Kasumi-1 (cell line): ENCODE measurements at places on chromosomes 7 and 10.

DNA sequence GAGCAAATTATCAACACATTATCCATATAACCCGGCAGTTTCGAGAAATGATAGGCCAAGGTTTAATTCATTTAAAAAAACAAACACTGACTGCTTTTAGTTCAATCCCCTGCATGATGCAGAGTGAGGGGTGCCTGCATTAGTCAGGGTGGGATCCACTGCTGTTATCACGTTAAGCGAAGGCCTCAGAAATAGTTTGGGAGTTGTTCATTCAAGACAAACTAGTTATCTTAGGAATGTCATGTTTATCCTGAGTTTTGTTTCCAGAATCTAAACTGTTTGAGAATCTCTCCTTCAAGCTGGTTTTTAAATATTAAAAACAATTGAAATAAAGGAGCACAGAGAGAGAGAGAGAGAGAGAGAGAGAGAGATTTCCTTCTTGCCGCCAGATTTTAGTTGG lies 36.6 kb upstream of the PFKP start:
- no peak for DNase-seq

- no peak for DNase-seq
These were observed 3.9 kb downstream of the LFNG start for GRCh38 chr7:2523461-2523936.

GRCh38 chr7:73738220-73738611 lies 386 bp downstream of the ABHD11 start:
- peak; percentile 40 for DNase-seq

GRCh38 chr10:91360461-91360860 lies 49.7 kb upstream of the HECTD2 start:
- DNase-seq, result no peak

- no peak for DNase-seq
These were observed 24.5 kb downstream of the POLL start for GRCh38 chr10:101563497-101564040.
